ENCODE measurements at places on chromosomes 2 and 18. TPM values are rescaled to one million over a fixed set of nuclear protein-coding genes. Genes with fewer than 3 reads are reported as not detected.
A peak's percentile ranks its signal among the peaks of the same experiment; 100 is the strongest.

Gene LRRC30
- total RNA-seq, result not detected

DNA sequence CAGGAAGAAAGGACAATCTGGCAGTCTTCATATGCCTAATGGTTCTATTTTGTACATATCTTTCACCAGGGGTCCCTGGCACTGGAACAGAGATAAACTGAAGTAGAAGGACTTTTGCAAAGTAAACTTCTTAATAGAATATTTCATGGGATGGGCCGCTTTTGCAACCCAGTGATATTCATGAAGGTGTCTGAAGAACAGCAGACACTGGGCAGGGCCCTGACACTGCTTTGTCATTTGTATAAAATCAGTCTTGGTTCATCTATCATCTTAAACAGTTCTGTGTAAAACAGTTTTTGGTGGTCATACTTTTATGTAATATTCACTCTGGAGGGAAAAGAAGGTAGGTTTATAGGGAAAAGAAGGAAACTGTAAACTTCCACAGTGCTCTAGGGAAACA, 66.4 kb downstream of the TMEM200C start:
- DNase-seq, result no peak

Gene AQP12B
- total RNA-seq, result not detected

- DNase-seq, result no peak
Observed at GRCh38 chr2:237593036-237593435, 2.5 kb upstream of the RAB17 start.

Gene GALNT5
- total RNA-seq, result 0.20 TPM

Gene KCNG3
- 0.07 TPM for total RNA-seq

Gene FAM161A
- 21.9 TPM for total RNA-seq

Gene EIF5B
- 50.5 TPM for total RNA-seq

- peak; percentile 34 for DNase-seq
Observed at GRCh38 chr2:135875491-135876065, 665 bp downstream of the MCM6 start.

DNA sequence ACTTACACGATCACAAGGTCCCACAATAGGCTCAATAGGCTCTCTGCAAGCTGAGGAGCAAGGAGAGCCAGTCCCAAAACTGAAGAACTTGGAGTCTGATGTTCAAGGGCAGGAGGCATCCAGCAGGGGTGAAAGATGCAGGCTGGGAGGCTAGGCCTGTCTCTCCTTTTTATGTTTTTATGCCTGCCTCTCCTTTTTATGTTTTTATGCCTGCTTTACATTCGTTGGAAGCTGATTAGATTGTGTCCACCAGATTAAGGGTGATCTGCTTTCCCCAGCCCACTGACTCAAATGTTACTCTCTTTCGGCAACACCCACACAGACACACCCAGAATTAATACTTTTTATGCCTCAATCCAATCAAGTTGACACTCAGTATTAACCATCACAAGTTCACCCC, 9.9 kb upstream of the GYPC start:
- DNase-seq, result no peak

Measured in neural crest cell (in vitro differentiated cells).